ENCODE measurements at places on chromosomes 1 and 21.

DNA sequence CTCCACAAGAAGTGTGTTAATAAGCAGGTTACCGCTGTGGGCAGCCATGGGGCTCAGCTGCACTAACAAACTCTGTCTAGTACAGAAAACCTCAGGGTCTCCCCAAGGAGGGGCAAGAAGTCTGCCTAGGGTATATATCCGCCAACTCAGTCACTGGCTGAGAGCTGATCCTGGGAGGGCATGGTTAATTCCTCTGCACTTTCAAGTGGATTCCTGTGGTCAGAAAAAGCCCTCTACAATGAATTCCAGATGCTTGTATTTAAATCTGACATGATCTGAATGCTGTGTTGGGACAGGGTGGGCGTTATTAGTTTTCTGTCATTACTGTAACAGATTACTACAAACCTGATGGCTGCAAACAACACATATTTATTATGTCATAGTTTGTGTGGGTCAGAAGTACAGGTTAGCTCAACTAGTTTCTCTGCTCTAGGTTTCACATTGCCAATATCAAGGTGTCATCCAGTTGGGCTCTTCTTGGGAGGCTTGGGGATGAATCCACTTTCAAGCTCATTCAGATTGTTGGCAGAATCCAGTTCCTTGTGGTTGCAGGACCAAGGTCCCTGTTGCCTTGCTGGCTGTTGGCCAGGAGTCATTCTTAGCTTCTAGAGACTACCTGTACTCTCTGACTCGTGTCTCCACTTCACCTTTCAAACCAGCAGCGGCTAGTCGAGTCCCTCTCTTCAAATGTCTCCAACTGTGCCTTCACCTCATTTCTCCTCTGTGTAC lies 8.0 kb upstream of the SELE start:
- DNase-seq = no peak

GRCh38 chr1:42173155-42173933 lies 8.8 kb upstream of the GUCA2A start:
- peak; percentile 49 for DNase-seq

GRCh38 chr1:244067893-244068292 lies 16.8 kb downstream of the ZBTB18 start:
- no peak for DNase-seq

GRCh38 chr1:53327182-53327913 lies 522 bp downstream of the LRP8 start:
- peak; percentile 16 for DNase-seq

- no peak for DNase-seq
Measured at GRCh38 chr1:210631399-210631798, 302.7 kb downstream of the HHAT start.

- DNase-seq = no peak
Measured at GRCh38 chr1:44170281-44170823, 28.9 kb upstream of the KLF18 start.

DNA sequence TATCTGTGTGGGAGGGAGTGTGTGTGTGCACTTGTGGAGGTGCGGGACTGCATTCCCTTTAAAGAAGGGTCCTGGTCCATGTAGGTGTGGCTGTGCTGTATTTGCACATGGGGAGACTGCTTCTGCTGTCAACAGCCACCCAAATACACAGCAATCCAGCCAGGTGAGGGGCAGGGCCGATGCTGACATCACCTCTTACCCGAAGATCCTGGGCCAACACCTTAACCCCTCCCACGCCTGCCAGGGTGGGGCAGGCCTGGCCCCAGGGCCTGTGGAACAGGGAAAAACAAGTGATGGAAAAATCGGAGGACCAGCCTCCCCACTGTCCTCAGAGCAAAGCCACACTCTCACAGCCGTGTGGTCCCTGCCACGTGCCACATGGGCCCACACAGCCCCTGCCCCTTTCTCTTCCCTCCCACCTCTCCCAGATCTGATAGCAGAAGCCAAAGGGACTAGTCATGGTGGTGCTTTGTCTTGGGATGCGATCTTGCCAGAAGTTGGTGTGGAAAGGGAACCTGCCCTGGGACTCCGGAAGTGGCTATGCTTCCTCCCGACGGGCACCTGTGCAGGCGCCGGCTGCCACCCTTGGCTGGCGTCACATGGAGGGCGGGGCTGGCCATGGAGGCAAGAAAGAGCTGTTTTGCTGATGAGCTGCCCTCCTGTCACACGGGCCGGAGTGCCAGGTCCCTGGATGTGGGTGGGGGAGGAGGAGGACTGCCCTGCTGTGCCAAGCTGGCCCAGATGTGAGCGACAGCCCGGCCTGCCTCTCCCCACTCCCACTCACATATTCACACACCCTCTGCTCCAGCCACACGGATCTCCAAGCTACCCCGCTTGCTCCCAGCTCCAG lies 7.8 kb upstream of the CASZ1 start:
- no peak for DNase-seq

DNA sequence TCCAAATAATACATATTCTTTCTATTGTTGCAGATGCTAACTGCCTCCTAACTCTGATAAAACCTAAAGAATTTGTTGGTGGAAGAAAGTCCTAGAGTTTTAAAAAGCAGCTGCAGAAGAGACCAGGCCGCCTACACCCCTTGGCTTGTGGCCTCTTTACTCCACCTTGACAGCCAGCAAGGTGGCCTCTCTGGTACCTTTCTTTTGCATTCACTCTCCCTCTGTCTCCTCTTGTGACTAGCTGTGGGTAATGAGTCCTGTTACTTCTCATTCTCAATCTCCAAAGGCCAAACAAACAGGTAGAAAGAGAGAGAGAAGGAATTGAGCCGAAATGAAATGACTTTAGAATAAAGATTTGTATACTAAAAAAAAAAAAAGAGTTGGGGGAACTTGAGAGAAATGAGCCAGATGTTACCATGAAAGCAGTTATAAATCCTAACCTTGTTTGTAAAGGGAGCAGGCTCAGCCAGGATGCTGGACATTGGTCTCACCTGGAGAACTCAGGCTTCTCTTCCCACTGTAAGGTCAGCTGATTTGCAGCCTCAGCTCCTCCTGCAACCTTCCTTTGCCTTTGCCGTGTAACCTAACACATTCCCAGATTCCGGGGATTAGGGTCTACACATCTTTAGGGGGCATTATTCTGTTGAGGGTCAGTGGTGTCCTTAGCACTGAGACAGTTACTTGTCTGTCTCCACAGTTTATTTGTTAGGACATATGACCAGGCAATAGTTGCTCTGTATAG lies 164.1 kb upstream of the IRF2BP2 start:
- DNase-seq = no peak

GRCh38 chr1:182598296-182598695 lies 5.9 kb downstream of the RGS16 start:
- no peak for DNase-seq

DNA sequence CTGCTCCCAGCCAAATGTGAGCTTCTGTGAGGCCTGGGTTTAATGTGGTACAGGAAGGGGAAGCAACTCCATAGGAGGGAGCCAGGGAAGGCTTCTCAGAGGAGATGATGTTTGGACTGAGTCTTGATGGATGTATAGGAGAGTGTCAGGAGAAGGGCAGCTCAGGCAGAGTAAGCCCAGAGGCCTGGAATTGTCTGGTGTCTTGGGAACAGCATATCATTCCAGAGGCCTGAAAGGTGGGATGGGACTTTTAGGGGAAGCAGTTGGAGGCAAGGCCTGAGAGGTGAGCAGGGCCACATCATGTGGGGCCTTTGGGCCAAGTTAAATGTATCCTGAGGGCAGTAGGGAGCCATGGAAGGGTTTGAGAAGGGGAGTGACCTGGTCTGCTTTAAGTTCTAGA lies 148.6 kb upstream of the WNT4 start:
- no peak for DNase-seq

GRCh38 chr1:235068158-235069121 lies 60.2 kb downstream of the TOMM20 start:
- no peak for DNase-seq

- DNase-seq = no peak
Measured at GRCh38 chr1:93658188-93658587, 23.4 kb downstream of the BCAR3 start.

DNA sequence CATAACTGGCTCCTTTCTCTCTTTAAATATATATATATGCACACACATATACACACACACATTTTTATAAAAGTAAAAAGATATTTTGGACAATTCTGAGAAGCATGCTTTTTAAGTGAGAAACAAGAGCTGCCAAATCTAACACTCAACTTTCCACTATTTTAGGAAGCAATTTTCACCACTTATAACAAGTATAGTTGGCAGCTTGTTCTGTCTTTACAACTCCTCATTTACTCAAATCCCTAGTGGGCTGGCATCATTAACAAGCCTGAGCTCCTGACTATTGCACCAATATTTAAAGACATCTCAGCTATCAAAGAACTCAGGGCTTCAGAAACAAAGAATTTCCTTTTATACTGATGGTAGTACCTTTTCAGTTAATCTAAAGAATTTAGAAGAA lies 76.6 kb downstream of the RAB3GAP2 start:
- DNase-seq = no peak

DNA sequence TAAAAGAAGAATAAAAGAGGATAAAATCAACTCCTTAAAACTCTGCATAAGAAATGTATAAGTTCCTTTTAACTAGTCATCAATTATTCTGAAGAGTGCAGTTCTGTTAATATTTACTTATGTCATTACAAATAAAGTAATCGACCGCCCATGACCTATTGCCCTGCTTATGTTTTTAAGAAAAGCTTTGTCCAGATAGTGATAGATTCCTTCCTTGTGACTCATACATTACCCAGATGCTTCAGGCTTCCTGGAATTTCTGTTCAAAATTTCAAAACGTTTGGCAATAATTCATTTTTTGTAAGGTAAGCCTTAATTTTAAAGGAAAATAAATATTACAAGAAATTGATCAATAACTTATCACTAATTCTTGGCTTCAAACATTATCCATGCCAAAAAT lies 918.2 kb upstream of the ADGRL2 start:
- no peak for DNase-seq

GRCh38 chr1:154584267-154584994 lies 16.9 kb downstream of the CHRNB2 start:
- DNase-seq = no peak

DNA sequence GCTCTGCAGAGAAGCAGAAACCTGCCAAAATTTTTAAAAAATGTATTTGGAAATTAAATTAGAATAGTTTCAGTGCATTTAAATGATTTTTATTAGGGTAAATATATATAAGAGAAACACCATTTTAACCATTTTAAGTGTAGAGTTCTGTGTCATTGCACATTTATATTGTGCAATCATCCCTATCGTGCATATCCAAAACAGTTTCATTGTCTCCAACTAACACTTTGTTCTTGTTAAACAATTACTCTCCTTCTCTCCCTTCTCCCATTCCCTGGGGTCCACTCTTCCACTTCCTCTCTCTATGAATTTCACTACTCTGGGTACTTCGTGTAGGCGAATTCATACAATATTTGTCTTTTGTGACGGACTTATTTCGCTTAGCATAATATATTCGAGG lies 6.0 kb upstream of the OR2L8 start:
- DNase-seq = no peak

- DNase-seq = no peak
Measured at GRCh38 chr1:202011994-202012393, 1.6 kb downstream of the ELF3 start.

DNA sequence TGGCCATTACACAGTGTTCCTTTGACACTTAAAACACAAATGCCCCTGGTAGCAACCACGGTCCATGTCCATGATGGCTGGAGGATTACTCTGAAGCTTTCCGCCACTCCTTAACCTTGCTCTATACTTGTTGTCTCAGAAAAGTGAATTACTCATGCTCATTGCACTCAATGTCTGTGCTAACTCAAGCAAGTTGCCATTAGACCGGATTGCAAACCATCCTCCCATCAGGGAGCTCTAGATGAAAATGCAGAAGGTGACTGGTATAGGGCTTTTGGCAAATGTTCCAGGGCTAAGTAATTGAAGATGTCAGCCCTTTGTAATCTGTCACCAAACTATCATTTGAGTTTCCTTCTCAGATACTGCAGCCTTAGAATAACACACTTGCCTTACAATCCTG lies 1288.3 kb upstream of the B3GALT2 start:
- no peak for DNase-seq

- no peak for DNase-seq
Measured at GRCh38 chr1:33424610-33425009, 6.3 kb downstream of the PHC2 start.

DNA sequence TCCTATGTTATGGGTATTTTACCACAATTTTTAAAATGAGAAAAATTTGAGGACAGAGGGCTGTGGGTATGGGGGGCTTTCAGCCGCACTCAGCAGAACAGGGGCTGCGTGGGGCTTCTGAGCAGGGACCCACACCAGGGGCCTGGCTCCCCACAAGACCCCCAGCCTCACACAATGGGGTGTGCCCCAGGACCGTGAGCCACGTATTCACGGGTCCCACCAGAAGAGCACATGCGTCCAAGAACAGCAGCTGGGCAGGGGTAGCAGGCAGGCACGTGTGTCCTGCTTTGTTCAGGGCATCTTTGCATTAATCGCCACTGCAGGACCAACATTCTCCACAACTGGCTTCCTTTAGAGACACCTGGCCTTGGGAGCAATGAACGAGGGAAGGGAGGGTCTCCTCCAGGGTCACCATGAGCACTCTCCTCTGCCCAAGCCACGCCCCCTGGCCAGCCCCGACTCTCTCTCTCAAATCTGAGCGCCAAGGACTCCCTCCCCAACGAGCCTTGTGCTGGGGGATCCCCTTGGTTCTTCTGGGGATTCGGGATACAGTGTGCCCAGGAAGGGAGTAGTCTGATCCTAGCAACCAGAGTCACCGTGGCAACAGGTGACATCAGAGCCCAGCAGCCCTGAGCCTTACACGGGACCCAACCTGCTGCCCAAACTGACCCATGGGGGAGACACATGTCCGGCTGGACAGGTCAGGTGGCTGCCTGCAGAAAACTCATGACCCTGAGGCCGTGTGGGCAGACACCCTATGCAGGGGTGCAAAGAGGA lies 7.4 kb upstream of the ARF1 start:
- DNase-seq = no peak

DNA sequence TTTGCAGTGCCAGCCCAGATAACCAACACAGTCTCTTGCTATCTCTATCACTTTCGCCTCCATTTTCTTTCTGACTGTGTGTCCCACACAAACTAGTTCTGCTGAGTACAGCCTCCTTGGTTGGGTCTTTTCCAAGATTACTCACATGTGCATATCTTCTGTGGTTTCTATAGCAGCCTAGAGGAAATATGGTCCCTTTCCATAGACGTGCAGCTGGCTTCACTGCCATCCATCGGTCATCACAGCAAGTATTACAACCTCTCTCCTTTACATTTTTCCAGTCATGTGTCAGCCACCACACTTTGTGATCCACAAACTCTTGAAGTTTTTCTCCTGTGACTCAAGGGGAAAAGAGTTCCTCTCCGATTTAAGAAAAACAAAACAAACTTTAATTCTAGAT lies 893.4 kb upstream of the ADGRL4 start:
- DNase-seq = no peak
